ENCODE measurements at places on chromosomes 2 and 18.
A peak's percentile ranks its signal among the peaks of the same experiment; 100 is the strongest.

- no peak for DNase-seq
Measured at GRCh38 chr2:12326449-12327190, 390.1 kb upstream of the TRIB2 start.

DNA sequence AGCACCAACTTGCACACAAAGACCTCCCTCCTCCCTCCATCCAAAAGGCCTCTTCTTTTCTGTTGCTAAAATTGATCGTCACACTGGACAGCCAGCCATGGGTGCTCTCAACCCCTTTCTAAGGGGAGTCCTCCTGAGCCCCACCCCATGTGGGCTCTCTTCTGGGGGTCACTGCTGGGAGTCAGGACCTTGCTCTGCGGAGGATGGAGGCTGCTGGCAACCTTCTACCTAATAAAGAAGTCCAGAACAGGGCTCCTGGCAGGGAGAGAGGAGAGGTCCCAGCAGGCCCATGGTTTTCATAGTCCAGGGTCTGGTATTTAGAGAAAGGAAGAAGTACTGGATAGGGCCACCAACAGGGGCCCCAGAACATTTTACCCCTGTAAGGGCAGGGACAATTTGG lies 67.6 kb upstream of the OTOS start:
- DNase-seq, result no peak

DNA sequence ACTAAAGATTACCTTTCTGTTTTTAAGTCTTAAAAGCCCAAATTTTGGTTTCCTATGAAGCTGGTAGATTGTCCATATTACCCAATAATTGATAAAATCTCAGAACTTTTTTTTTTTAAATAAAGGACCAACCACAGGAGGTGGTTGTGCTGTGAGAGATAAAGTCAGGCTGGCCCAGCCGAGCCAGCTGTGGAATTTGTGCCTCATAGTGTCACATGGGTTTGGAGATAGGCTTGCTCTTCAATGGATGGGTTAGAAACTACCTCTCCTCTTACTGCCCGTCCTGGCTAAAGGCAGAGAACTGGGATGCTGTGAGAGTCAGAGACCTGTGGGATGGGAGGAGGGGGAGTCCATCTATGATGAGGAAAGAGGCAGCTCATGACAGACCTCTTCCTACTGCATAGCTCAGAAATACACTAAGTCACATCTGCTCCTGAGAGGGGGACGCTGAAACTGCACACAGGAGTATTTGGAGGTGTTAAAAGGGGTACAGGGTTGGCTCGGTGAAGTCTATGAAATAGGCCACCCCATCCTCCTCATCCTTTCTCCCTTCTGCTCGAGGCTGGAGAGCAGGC lies 99.7 kb upstream of the MGAT4A start:
- DNase-seq, result no peak

DNA sequence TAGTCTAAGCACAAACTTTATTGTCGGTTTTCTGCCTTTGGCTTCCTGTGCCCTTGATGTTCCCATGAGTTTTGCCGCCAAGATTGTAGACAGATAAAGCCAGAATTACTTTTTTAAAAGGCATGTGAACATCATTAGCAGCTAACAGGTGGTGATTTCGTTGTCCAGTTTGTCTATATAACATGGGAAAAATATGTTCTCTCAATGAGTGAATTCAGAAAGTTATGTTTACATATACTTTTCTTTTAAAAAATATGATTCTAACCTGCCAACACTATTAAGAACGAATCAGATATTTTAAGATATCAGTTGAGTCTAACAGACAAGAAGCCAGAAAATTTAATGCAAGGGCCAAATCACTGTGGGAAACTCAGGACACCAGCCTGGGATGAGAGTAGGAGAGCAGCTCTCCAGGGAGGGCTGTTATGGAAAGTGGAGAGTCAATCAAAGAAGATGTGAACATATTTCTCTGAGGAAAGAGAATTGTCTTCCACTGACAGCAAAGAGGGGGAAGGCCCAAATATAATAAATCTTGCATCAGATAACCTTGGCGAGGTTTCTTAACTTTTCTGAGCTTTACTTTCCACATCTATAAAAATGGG lies 311.3 kb downstream of the ARHGAP15 start:
- no peak for DNase-seq

DNA sequence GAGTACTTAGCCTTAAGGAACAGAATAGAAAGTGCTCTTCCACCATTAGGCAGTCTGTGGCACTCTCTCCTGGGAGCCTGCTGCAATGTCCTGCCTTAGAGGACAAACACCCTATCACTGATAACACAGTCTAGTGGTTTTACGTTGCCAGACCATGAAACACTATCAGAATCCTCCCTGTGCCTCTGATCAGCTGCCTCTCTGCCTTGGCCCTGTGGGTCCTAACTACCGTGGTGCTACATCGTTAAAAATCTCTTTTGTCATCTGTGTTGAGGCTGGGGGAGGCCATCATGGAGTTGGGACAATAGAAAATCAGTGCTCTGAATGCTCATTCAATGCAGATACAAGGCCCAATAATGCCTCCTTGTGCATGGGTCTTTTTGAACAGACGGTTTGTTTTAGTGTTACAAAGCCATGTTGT lies 11.9 kb upstream of the APCDD1 start:
- no peak for DNase-seq

GRCh38 chr2:143128681-143129580 lies at the start of gene ARHGAP15:
ARHGAP15 (plus strand) TSS chr2:143129419.
- peak; percentile 51 for DNase-seq

GRCh38 chr18:3703732-3704176 lies 253.8 kb downstream of the TGIF1 start:
- no peak for DNase-seq

DNA sequence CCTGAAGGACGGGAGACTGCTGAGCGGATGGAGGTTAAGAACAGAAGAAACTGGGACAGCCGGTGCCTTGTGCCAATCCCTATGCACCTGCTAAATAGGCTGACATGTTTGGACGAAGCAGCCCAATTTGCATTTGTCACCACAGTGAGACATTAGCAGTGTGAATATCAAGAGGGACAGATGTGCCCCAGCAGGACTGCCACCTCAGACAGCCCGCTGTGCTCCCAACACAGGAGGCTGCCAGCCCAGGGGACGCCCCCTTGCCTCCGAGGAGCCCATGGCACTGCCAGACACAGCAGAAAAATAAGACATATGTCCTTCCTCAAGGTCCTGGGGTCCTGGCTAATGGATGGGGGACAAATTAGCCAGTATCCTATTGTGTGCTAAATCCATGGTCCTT lies 306.7 kb upstream of the POU3F3 start:
- DNase-seq, result no peak

DNA sequence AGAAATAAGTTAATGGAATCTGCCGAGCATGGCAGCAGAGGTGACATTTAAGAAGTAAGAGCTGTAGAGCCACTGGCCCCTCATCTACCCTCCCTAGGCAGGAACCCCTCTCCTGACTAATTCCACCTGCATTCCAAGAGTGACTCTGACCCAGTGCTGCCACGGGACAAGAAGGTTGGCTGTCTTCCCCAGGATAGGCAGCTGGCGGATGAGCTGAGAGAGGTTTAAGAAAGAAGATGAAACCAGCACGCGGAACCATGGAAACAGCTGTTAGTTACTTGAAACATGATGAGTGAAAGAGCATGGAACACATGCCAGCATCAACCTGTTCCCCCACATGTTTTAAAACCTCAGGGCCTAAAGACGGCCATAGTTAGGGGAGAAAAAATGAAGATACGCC lies 74.1 kb downstream of the RND3 start:
- DNase-seq, result no peak

DNA sequence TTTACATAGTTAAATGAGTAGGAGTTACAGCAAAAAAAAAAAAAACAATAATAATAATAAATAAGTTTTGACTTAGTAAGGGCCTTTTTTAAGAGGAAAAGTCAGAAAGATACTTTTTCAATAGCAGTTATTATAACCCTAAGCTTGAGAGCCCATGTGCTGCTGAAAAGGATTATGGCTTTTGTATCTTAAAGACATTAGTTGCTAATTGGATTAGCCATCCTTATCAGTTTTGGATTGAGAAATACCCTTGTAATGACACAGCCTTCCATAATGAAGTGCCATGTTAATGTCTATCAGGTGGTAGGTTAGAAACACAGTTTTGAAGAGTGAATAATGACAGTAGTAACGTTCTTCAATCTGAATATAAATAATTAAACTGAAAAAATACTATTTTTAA lies 554.0 kb downstream of the RIT2 start:
- DNase-seq, result no peak

DNA sequence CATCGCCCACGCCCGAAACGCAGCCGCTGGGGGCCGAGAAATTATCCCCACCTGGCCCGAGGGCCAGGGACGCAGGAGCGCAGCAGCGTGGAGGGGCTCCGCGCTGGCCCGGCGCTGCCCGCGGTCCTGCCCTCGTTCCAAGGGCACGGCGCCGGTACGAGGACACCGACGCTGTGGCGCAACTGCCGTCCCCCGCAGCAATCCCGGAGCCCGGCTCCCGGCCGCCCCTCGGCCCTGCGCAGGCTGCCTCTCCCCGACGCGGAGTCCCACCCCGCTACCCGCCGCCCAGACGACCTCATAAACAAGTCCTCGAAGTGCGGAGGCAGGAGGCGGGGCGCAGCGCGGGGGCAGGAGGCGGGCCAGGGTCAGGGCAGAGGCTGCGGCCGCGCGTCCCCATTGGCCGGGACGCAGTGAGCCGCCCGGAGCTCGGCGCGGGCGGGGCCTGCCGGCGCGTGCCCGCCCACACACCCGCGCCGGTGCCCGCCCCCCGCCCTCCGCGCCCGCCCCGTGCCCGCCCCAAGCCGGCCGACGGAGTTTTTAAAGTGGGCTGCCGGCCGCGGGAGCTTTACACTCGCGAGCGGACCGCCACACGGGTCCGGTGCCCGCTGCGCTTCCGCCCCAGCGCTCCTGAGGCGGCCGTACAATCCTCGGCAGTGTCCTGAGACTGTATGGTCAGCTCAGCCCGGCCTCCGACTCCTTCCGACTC lies at the start of gene EPAS1:
Gene EPAS1, plus strand, starts transcription at position 568 of the 706 bp plus-strand sequence. CDS start 505 bp downstream, outside the sequence.
- DNase-seq, result peak; percentile 61

- DNase-seq, result no peak
Measured at GRCh38 chr2:8704906-8705305, 23.1 kb downstream of the ID2 start.

DNA sequence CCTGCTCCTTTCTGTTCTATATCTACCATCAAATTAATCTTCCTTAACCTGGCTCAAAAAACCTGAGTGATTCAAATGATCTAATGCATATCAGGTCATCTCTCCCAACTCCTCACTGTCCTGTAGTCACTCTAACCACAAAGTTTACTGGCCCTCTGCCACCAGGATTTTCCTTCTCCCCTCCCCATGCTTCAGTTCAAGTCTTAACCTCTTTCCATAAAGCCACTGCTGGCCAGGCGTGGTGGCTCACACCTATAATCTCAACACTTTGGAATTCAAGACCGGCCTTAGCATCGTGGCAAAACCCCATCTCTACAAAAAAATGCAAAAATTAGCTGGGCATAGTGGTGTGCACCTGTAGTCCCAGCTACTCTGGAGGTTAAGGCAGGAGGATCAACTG lies 7.5 kb upstream of the SP3 start:
- no peak for DNase-seq

DNA sequence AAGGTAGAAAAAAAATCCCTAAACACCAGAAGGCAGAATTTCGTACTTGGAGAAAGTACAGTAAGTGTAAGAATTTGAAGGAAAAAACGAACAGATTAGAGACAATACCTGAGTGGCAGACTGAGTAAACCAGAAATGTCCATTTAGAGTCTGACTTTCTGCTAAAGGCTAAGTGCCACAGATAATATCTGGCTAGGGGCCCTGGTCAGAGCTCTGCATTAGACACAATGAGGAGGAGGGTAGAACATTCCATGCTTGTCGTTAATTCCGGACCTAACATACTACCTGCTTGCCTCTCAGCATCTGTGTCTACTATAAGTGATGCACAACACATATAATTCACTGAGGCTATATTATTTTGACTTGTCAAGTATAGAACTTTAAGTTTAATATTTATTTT lies 18.1 kb downstream of the SEPTIN10 start:
- DNase-seq, result no peak

DNA sequence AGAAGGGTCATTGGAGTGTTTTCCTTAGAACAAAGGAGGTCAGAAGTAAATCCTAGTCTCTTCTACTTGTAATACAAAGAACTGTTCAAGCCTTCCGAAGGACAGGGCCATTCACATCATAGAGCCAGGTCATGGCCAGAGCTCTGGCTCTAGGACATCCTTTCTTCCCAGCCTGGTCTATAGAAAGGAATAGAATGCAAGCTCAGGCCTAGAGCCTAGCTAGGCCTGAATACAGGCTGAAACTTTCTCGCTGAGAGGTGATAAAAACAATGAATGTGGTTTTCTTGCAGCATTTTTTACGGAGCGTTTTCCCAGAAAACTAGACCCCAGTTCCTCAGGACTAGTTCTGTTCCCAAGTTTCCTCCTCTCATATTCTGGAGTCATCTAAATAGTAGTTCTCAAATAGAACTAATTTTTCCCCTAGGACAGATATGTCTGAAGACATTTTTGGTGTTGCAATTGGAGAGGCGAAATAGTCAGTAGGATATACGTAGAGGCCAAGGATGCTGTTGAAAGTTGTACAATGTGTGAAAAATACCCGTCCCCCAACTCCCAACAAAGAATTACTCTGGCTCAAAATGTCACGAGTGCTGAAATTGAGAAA lies 6.8 kb downstream of the UGT1A6 start:
- no peak for DNase-seq

DNA sequence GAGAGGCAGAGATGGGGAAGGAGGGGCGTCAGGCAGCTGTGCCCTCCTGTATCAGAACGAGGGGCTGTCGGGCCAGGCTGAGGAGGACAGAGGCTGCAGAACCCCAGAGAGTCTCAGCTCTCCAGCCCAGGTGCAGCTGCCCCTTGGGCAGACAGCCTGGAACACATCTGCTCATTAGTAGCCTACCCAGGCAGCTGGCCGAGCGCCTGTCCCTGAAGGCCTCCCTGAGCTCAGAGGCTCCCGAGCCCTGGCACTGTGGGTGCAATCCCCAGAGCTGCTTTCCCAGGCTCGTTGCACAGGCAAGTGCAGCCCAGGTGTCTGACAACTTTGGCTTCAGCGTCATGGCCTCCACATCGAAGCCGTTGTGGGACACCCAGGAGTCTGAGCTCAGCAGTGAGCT lies 13.1 kb upstream of the TMEM185B start:
- DNase-seq, result no peak

- no peak for DNase-seq
Measured at GRCh38 chr2:134452042-134452733, 198.3 kb downstream of the MGAT5 start.

GRCh38 chr18:79818631-79819030 lies 20.9 kb downstream of the KCNG2 start:
- DNase-seq, result no peak

All from stimulated activated CD8-positive, alpha-beta memory T cell treated with anti-CD3 and anti-CD28 coated beads, Interleukin-2, amount 100 ng/mL, for 1 hour (primary cell).